Ecto neural progenitor cell (in vitro differentiated cells): ENCODE measurements at places on chromosomes 6 and 20.
A peak's percentile ranks its signal among the peaks of the same experiment; 100 is the strongest.

GRCh38 chr6:159033160-159034049 lies 11.4 kb downstream of the TAGAP start:
- no peak for DNase-seq

GRCh38 chr6:17267566-17267965 lies 13.6 kb upstream of the RBM24 start:
- DNase-seq: no peak

DNA sequence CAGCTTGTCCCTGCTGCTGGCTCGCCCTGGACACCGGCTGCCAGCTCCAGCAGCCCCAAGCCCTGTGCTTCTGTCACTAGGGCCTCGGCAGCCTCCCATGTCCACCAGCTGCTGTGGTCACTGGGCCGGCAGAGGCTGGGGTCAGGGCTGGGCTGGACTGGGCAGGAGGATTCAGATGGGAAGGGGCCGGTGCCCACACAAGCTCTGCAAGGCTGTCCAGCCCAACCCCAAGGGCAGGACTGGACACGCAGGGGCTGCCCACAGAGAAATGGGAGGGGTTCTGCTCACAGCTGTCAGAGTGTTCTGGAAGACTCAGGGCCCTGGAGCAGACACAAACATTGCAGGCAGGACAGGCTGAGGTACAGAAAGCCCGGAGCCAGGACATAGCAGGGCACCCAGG lies 65.6 kb downstream of the ADNP start:
- DNase-seq: no peak

DNA sequence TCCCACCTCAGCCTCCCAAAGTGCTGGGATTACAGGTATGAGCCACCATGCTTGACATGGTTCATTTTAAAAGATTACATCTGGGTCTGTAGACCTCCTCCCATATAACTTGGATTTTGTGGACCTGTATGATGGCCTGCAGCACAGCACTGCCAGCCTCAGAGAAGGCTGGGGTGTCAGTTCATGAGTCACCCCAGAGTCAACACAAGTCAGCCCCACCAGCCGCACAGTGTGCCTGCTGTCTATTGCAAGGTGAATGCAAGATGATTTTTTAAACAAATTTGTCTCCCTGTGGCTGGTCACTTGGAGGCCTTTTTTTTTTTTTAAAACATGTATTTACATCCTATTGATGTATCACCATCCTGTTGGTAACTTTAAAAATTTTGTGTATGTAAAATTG lies 76.7 kb downstream of the RREB1 start:
- DNase-seq: no peak

DNA sequence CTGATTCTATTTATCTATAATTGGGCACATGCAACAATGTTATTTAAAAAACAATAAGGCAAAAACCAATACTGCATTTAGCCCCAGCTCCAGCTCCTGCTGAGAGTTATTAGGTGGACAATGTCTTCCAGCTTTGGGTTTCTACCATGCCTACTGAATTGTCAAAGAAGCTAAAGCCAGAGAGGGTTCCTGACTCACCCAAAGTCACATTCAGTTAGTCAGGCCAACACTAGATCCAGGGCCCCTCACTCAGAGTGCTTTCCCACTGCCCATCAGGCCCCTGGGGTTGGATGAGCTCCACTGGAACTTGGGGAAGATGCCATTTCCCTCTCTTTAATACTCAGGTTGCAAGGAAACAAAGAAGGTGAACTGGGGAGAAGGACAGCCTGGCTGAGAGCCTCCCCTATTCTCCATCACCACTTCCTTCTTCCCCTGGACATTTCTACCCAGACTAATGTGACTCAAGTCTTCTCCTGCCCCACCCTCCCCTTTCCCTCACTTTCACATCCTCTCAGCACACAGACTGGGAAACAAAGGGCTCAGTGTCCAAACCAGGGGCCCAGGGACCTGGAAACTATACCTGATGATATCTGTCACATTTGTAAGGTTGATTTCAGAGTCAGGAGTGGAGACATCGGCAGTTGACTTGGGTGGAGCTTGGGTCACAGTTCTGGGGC lies 6.0 kb downstream of the TREM1 start:
- DNase-seq: no peak

DNA sequence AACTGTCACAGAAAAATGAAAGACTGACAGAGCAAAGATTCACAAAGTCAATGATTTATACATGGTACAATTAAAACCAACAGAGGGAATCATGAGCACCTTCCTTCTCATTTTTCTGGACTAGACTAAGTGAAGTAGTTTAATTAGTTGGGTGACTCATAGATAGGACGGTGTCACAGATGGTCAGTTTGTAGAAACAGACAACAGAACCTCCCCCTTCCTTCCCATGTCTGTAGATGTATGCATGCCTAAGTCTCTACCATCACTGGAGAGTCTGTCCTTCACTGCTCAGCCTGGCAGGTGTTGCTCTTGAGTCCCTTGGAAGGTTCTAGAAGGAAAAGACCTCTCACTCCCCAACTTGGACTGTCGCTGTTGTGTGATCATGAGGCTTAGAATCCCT lies 75.4 kb upstream of the EEF1E1 start:
- DNase-seq: no peak

GRCh38 chr20:44928595-44928994 lies 18.7 kb downstream of the PABPC1L start:
- DNase-seq: no peak

GRCh38 chr6:130070326-130070725 lies 51.9 kb downstream of the L3MBTL3 start:
- no peak for DNase-seq

DNA sequence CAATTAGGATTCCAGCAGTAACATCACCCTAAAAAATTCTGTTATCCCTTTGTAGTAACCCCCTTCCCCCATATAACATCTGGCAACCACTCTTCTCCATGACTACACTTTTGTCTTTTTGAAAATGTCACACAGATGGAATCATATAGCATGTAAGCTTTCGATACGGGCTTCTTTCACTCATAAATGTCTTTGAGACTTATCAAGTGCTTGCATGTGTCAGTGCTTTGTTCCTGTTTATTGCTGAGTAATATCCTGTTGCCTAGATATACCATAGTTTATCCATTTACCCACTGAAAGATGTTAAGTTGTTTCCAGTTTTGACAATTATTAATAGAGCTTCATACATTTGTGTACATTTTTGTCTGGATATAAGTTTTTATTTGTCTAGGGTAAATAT lies 10.4 kb upstream of the SNPH start:
- DNase-seq: no peak

GRCh38 chr6:4849226-4850022 lies 73.2 kb downstream of the CDYL start:
- DNase-seq: no peak

- DNase-seq: no peak
Observed at GRCh38 chr6:34964564-34964963, 75.5 kb downstream of the ANKS1A start.

- no peak for DNase-seq
Observed at GRCh38 chr6:84408028-84408427, 180.6 kb upstream of the CEP162 start.

- DNase-seq: no peak
Observed at GRCh38 chr20:38170219-38170825, 5.3 kb upstream of the TGM2 start.

DNA sequence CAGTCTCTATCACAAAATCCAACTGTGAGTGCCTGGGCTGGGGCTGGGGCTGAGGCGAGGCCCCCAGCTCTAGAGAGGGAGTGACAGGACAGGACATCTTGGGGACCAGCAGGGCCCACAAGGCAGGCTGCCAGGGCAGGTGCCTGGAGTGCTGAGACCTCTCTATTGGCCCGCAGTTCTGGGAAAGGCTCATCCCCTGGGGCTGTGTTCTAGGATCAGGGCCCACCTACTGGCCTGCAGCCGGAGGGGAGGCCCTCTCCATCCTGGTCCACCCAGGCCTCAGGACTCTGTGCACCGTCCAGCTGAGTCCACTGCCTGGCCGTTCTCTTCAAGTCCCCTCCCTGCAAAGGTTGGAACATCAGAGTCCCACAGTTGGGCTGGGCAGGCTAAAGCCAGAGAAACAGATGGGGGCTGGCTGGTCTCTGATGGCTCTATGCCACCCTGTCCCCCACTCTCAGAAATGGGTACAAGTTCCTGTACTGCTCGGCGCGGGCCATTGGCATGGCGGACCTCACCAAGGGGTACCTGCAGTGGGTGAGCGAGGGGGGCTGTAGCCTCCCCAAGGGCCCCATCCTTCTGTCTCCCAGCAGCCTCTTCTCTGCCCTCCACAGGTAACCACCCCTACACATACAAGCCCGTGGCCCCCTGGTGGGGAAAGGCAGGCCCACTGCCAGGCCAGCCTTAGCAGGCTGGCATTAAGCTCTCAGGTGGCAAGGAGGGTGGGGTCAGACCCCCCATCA lies 9.0 kb downstream of the EMILIN3 start:
- peak; percentile 40 for DNase-seq

DNA sequence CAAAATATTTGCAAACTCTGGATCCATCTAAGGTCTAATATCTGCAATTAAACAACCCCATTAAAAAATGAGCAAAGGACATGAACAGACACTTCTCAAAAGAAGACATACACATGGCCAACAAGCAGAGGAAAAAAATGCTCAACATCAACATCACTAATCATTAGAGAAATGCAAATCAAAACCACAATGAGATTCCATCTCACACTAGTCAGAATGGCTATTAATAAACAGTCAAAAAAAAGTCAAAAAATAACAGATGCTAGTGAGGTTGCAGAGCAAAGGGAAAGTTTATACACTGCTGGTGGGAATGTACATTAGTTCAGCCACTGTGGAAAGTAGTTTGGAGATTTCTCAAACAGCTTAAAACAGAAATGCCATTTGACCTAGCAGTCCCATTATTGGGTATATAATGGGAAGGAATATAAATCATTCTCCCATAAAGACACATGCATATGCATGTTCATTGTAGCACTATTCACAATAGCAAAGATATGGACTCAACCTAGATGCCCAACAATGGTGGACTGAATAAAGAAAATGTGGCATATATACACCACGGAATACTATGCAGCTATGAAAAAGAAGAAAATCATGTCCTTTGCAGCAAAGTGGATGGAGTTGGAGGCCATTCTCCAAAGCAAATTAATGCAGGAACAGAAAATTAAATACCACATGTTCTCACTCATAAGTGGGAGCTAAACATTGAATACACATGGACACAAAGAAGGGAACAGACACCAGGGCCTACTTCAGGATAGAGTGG lies 9.1 kb downstream of the ZNFX1 start:
- DNase-seq: no peak

GRCh38 chr6:142833798-142834197 lies 111.2 kb downstream of the HIVEP2 start:
- no peak for DNase-seq

DNA sequence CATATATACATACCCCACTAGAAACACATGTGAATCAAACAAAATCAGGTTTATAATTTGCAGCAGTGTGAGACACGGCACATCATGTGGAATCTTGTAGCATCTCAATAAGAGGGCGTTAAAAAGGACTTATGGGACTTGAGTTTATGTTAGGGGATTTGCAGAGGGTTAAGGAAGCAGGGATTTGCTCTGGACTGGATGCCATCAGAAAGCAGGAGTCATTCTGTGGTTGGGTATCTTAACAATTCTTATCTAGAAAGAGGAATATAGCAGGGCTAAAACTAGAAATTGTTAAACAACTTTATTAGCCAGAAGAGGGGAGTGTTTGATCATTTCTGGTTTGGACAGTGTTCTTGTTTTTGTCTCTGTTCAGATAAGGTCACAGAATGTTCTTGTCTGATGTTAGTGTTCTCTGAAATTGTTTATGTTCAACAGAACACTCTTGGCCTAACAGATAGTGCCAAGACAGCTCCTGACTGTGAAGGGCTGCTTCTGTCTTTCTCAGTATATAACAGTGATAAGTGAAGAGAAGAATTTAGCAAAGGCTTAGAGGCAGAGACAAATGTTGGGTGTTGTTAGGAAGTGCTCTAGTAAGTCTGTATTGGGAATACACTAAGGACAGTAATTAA lies 39.2 kb downstream of the LIN28B start:
- no peak for DNase-seq

DNA sequence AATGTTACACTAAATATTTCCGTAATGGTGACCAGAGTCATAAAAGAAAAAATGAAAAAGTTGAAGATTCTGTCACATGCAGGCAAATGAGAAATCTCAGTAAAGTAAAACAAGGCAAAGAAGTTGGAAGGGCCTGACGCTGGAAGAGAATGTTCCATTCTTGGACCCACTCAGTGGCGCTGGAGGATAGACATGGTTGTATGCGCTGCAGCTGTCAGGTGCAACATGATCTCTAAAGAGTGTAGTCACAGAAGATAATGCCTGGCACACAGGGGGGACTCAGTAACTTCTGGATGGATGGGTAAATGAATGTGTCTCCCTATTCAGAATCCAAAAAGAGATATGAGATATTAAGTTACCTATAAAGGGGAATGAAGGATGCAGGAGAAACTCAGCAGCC lies 116.3 kb downstream of the FAXC start:
- no peak for DNase-seq
